Left ventricle myocardium superior (tissue), 1 donor: ENCODE measurements at places on chromosomes 1 and 21.

GRCh38 chr1:95699149-95699953 lies 465.3 kb downstream of the RWDD3 start:
- no peak for DNase-seq

- peak; percentile 52 for DNase-seq
Measured at GRCh38 chr1:200029035-200029821, 1.7 kb downstream of the NR5A2 start.

- DNase-seq: no peak
Measured at GRCh38 chr1:209756615-209757445, 977 bp downstream of the TRAF3IP3 start.

DNA sequence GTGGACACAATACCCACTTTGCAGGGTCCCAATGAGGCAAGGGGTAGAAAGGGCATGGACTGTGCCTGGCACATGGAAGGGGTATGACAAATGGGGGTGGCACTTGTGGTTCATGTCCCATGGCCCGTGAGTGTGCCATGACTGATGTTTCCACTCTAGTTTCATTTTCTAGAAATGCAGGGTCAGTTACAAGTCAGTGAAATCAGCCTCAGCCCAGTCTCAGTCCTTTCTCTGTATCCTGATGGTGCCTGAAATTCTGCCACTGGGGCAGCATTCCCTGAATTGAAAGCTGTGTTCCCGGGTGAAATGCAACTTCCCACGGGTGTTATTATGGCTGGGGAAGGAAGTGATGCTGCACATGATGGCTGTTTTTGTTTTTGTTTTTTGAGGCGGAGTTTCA lies 110.8 kb upstream of the ZBTB40 start:
- DNase-seq: no peak

DNA sequence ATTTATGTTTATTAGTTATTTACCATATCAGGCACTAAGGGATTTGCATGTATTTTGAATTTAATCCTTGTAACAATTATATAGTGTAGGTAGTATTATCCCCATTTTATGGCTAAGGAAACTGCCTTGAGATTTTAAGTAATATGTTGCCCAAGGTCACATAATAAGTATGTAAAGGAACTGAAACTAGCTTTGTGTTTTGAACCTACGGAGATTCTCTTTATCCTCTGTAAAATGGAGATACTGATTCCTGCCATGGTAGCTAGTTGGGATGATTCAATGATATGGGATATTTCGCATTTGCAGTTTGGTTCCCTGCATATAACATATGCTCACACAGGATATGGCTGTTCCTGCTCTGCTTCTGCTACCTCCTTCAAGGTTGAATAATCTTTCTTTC lies 144.3 kb downstream of the ST6GALNAC3 start:
- no peak for DNase-seq

DNA sequence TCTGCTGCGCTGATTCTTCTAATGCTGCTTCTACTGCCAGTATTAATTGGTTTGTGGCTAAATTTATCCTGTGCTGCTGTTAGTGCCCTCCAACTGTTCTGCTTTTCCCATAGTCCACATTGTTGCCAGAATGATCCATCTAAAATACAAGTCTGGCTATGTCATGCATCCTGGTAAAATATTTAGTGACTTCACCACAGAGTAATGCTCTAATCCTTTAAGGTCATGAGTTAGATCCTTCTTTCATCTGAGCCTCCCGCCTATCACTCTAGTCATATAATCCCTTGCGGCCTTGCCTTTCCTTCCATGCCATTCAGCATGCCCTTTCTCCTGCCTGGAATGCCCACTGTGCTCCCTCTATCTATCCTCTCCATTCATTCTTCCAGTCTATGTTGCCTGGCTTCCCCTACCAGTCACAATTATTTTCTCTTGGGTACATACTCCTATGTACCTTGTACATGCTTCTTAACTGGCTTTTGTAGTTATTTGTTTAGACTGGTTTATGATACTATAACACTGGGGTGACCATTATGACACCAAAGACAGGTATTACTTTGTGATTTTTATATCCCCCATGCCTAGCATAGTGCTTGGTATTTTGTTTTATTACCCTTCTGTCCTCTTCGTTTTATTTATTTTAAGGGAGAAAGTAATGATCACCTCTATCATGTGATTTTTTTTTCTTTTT lies 144.0 kb downstream of the MAGI3 start:
- DNase-seq: no peak

DNA sequence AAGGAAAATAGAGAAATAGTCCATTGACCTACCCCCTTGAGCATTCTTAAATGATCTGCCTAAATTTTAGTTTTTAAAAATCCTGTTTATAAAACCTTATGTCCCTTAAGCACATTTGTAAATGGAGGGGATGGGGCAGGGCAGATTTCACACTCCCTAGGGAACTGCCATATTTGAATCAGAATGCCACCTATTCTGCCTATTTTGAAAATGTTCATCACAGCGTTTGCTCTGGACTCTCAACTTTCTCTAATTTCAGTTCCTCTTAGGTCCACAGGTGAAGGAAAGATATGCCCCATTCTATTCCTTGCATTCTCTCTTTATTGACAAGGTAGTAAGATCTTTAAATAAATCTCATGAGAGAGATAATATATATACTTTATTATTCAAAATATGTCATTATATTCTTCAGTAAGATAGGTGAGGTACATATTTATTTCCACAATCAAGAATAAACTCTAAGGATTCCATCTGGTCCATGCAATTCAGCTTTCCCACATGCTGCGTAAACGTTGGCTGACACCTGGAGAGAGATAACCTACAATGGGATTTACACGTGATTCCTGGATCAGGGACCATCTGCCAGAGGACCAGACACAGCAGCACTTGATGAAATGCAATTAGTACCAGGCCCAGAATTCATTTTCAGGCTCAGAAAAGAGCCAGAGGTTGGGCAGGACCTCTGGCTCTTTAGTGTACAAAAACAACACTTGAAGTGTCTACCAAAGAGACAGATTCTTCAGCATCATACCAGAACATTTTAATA lies 1.2 kb upstream of the LPGAT1 start:
- DNase-seq: no peak

- no peak for DNase-seq
Measured at GRCh38 chr1:59039551-59039950, 255.7 kb upstream of the JUN start.

- DNase-seq: no peak
Measured at GRCh38 chr1:45393718-45394302, 53.6 kb upstream of the MUTYH start.
